ENCODE measurements at places on chromosomes 11 and 22.

GRCh38 chr11:75311858-75312288 lies 39.6 kb downstream of the ARRB1 start:
- DNase-seq: no peak

GRCh38 chr11:29265792-29266191 lies 751.0 kb downstream of the KCNA4 start:
- DNase-seq: no peak

DNA sequence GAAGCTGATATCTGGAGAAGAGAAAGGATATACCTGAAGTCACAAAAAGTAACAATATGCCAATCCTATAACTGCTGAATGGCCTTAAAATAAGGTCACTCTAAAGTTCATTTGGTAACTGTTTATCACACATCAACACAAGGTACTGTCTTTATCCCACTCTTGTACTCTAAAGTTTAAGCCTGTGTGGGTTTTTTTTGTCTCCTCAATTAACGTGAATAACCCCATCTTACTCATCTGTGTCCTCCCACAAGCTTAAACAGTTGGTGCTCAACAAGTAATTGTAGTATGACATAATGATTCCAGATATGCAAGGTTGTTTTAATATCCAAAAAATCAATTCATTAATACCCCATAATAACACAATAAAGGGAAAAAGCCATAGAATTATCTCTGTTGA lies 42.1 kb downstream of the PAK1 start:
- no peak for DNase-seq

DNA sequence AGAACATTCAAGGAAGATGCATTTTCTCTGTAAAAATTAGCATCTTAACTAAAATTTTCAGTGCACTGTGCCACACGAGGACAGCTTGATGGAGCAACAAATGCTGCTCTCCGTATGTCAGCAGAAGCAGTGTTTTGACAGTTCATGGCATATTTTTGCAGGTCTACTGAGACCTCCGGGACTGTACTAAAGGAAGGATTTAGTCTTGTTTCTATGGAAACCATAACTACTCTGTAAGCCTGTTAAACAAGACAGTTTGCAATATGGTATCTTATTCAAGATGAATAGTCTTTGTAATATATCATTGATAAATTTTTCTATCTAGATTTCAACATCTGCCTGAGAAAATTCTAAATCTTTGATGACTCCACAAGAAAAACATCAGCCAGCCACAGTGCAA lies 184.0 kb upstream of the GUCY1A2 start:
- no peak for DNase-seq

GRCh38 chr11:106249617-106250239 lies 172.3 kb downstream of the AASDHPPT start:
- no peak for DNase-seq

DNA sequence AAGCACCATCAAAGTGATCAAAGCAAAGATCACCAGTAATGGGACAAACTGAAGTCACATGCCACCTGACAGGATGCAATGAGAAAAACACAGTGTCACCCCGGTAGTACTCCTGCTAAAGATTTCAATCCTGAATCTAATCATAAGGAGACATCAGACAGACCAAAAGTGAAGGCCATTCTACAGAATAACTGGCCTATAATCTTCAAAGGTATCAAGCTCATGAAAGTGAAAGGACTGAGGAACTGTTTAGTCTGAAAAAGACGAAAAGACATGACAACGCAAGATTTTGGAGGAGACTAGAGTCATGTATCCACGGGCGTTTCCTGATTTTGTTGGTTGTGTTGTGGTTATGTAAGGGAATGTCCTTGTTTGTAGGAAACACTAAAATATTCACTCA lies 42.4 kb upstream of the TSKU start:
- no peak for DNase-seq

GRCh38 chr11:34262531-34263081 lies 95.2 kb downstream of the ABTB2 start:
- no peak for DNase-seq

- no peak for DNase-seq
Measured at GRCh38 chr11:59427068-59427382, 812 bp upstream of the OR5A2 start.

DNA sequence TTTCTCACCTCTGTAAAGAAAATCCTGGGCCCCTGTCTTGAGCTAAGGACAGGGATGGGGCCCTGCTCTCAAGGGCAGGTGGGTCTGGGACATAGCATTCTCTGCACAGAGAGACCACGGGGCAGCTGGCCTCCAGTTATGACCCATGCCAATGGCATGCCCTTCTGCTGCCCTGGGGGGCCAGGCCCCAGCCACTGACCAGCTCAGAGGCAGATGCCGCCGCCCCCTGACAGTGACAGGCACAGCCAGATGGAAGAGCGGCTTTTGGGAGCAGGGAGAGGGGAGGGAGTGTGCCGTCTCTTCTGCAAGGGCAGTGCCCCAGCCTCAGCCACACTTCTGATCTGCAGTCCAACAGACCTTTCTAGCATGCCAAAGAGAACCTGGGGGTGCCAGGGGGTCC lies 114.8 kb upstream of the NAV2 start:
- DNase-seq: no peak

DNA sequence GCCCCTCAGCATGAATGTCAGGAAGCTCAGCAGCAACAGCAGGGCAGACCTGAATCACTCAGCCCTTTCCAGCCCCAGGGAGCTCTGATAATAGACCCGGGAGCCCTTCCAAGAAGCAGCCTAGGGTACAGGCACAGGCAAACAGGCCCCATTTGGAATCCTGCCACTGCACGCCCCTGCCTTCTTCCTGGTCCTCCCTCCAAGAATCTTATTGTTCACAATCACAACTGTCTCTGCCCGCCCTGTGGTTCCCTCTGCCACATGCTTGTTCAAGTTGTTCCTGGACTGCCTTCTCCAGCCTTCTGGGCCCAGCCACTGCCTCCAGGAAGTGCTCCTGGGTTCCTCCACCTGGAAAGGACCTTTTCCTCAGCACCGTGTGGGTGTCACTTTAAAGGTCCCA lies 54.6 kb downstream of the LRRC32 start:
- no peak for DNase-seq

- DNase-seq: no peak
Measured at GRCh38 chr11:40274017-40274416, 1185.4 kb downstream of the LRRC4C start.

- no peak for DNase-seq
Measured at GRCh38 chr11:1230121-1230455, 7.2 kb downstream of the MUC5B start.

- DNase-seq: no peak
Measured at GRCh38 chr11:16778876-16779275, 40.4 kb downstream of the C11orf58 start.

DNA sequence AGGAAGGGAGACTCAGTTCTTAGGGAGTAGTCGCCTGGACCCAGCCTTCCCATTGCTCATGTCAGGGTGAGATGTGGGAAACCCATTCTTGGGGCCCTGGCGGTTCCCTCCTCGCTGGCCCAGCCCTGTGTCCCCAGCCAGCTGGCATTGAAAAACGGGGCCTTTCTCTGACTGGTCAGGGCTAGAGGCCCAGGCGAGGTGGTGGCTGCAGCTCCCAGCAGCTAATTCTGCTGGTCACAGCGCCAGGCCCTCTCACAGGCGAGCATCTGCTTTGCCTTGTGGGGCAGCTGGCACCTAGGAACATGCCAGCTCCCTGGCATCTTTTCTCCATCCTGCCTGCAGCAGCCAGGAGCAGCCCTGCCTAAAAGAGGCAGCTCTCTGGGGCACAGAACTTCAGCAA lies 20.1 kb downstream of the TSPAN18 start:
- no peak for DNase-seq
